Lung (tissue), 17 donors: ENCODE measurements at places on chromosomes 12 and 14.

- no peaks in the 10 kb centered on the region for H3K27me3 ChIP-seq
- no peak for DNase-seq
- no peaks in the 10 kb centered on the region for H3K36me3 ChIP-seq
Observed at GRCh38 chr14:93804654-93805053, 16.4 kb upstream of the PRIMA1 start.

DNA sequence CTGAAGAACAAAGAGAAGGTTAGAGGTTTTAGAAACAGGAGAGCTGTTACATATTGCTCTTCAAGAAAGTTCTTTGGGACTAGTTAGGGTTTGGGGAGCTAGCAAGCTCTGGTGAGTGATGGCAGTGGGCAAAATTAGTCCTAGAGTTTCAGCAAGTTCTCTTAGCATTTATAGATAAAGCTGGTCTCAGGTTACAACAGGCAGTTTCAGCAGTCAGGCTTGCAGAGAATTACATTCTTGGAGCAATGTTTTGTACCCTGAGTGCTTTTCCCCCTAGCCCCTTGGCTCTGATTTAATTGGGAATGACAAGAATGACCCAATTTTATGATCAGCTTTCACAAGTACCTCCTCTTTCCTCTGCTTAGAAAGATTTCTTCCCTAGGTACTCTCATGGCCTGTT is 21.4 kb upstream of the EID3 start:
- H3K4me1 ChIP-seq: peaks cover 3% of the 10 kb centered on the region
- H3K4me3 ChIP-seq: no peak overlapping the region
- no peak for DNase-seq
- no peaks in the 10 kb centered on the region for H3K27me3 ChIP-seq

DNA sequence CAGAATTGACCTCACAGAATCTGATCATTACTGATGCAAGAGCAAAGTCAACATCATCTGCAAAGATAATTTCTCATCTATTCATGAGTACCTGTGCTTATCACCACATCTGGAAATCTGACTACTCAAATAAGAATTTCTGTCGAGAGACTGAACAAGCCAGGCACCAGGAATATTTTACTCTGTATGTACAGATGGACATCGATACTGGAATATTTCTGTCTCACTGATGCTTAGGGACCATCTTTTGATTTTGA is 105.2 kb downstream of the BICD1 start:
- H3K27me3 ChIP-seq: no peaks in the 10 kb centered on the region
- H3K4me3 ChIP-seq: no peak overlapping the region
- H3K36me3 ChIP-seq: no peaks in the 10 kb centered on the region
- no peak overlapping the region for H3K27ac ChIP-seq
- no peak for DNase-seq

- H3K4me1 ChIP-seq: no peaks in the 10 kb centered on the region
- H3K36me3 ChIP-seq: no peaks in the 10 kb centered on the region
- no peak for DNase-seq
- H3K27me3 ChIP-seq: no peaks in the 10 kb centered on the region
- H3K27ac ChIP-seq: no peak overlapping the region
- no peak overlapping the region for H3K4me3 ChIP-seq
Observed at GRCh38 chr14:72172597-72172996, 240.4 kb downstream of the RGS6 start.

DNA sequence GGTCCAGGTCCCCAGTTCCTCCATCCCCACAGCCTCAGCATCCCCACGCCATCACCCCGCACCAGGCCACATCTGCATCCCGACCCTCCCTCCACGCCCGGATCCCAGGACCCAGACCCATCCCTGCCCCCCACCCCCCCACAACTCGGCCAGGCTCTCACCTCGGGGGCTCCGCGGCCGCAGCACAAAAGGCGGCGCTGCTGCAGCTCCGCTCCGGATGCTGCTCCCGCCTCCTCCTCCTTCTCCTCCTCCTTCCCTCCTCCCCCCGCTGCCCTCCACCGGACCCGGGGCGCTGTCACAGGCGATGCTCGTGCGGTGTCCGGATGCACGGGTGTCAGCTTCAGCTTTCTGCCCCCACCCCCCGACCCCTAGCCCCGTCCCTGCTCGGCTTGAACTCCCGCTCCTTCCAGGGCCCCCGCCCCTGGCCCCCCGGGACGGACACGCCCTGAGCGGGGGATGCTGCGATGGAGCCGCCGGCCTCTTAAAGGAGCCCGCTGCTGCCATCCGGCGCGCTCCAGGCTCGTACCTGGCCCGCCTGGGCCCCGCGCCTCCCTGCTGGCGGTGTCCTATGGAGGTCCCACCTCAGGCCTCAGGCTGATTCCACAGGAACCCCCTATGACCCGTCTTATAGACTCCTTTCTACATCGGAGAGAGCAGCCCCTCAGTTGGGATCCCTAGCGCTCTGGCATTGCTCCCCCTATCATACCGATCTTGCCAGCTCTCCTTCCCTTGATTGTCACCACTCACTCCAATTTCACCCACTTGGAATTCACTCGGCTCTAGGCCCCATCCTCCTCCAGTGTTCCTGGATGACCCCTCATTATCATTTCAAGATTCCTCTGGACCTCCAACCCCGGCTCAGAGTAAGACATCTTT is at the start of gene MAP3K12:
TSS of gene MAP3K12 (minus strand) at position 193 of the 876 bp plus-strand sequence. CDS start 12,067 bp downstream, outside the sequence.
- H3K27me3 ChIP-seq: no peaks in the 10 kb centered on the region
- DNase-seq: peak; percentile 71
- peaks cover 24% of the 10 kb centered on the region for H3K4me1 ChIP-seq
- no peaks in the 10 kb centered on the region for H3K36me3 ChIP-seq
- H3K27ac ChIP-seq: peak within 1 kb of the TSS; percentile 97

DNA sequence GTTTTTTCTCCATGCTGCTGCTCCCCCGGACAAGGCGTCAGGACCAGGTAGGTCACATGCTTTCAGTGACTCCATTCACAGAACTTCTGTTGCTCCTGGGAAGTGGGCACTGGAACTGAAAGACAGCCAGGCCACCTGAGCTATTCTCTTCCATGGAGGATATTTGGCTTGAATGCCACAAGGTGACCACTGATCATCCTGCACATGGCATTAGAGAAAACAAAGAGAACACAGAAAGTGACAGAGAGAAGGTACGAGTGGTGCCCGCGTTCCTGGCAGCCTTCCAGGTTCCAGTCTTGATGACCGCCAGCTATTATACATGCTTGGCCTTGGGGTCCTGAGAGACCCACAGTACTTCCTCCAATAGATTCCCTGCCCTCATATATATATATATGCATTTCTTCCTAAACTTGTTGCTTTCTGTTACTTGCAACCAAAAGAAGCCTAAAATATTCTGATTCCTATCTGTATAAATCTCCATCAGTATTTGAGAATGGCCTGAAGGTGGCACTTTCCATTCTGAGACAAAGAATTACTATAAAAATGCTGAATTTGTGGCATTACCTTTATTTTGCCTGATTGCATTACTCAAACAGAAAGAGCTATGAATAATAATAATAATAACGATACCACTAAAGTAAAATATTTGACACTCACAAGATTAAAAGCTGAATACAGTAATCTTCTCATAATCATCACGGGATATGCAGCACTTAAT is 174.9 kb downstream of the FOXN3 start:
- no peaks in the 10 kb centered on the region for H3K27me3 ChIP-seq
- no peak overlapping the region for H3K27ac ChIP-seq
- no peaks in the 10 kb centered on the region for H3K36me3 ChIP-seq
- H3K4me1 ChIP-seq: peaks cover 6% of the 10 kb centered on the region
- no peak for DNase-seq
- no peak overlapping the region for H3K4me3 ChIP-seq

- no peak overlapping the region for H3K4me3 ChIP-seq
- no peaks in the 10 kb centered on the region for H3K4me1 ChIP-seq
- no peak for DNase-seq
- H3K36me3 ChIP-seq: no peaks in the 10 kb centered on the region
- no peaks in the 10 kb centered on the region for H3K27me3 ChIP-seq
- H3K27ac ChIP-seq: no peak overlapping the region
Observed at GRCh38 chr14:77618381-77618970, 2.0 kb upstream of the SPTLC2 start.

GRCh38 chr12:81083906-81084513 is 6.1 kb downstream of the ACSS3 start:
- no peak overlapping the region for H3K4me3 ChIP-seq
- no peak for DNase-seq

DNA sequence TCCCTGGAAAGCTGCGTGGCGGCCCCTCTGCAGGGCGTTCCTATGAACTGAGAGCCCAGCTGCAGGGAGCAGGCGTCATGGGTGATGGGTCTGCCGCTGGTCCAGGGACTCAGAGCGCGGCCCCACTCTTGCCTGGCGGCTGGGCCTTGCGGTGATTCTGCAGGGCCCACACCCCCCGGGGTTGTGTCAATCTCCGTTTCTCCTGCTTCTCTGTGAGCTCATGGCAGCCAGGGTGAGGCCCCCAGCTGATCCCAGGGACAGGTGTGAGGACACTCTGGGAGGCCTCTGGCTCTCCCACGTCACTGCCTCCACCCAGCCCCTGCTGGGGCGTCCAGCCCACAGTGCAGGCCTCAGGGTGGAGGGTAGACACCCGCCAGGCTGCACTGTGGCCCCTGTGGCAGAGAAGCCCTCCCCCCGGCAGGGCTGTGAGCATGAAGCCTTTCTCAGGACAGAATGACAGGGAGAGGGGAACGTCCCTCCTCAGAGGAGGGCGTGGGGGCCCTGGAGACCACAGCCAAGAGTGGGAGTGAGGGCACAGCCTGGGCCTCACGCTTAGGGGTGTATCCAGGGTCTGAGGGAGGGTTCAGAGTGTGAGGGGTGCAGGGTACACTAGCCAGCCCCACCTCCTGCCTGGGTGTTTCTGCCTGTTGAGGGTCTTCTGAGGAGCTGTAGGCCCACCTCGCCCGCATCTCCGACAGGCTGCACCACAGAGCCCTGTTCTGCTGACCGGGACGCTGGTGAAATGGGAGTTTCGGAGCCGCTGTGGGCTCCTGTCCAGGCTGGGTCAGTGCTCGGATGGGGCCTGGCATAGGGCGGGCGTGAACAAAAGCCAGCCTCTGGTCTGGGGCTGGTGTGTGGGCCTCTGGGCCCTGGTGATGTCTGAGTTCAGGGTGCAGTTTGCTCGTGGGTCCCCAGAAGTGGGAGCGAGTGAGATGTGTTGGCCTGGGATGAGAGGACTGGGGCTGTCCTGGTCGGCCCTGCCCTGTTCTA is 26.7 kb upstream of the CRIP2 start:
- no peaks in the 10 kb centered on the region for H3K4me1 ChIP-seq
- no peak overlapping the region for H3K27ac ChIP-seq
- DNase-seq: no peak
- H3K4me3 ChIP-seq: no peak overlapping the region
- no peaks in the 10 kb centered on the region for H3K27me3 ChIP-seq
- H3K36me3 ChIP-seq: peaks cover 19% of the 10 kb centered on the region
